HEK293T (cell line): ENCODE measurements at places on chromosomes 3 and 15.

DNA sequence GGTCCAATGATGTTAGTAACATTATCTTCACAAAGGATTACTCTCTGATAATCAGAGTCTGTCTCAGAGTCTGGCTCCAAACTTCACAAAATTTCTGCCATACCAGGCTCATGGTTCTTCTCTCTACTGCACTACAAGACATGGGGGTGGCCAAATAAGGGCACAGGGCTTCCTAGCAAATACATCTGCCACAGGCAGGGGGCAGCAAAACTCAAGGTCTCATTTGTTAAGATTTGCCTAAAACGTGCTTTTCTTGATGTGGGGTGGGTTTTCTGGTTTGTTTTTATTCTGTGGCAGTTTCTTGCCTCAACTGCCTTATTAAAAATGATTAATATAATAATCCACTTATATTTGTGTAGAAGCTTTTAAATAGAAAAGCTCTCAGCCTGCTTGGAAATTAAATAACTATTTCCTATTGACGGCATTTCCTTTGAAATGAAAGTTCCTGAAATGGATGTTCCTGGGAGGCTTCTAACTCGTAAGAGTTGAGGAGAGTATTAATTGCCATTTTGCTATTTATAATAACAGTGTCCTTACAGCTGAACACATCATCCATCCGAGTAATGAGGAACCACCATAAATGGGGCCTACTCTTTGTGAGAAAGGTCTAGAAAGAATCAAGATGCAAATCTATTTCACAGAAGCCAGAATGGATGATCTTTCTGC, 53.8 kb downstream of the SST start:
- peak; percentile 44 for DNase-seq

GRCh38 chr3:112114576-112115160, 18.4 kb downstream of the GCSAM start:
- no peak for DNase-seq

DNA sequence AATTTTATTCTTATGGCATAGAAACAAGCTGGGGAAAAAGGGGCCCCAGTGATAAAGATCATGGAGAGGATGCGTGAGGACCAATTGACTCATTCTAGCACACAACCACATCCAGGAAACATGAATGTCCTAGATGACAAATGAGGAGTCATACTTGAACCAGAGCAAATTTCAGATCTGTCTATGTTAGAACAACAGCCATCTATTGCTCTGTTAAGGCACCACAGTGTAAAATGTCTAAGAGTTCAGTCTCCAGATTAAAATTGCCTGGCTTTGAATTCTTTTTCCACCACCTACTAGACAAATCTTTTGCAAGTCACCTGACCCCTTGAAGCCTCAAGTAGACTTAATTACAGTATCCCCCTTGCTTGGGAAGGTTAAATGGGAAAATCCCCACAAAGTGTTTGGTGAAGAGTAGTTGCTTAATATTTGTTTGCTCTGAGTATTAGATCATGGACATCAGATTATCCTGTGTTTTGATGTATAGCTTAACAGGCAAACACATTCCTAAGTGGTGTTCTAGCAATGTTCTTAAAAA, 258.7 kb upstream of the TGFBR2 start:
- no peak for DNase-seq

GRCh38 chr3:81255463-81255862, 506.0 kb downstream of the GBE1 start:
- no peak for DNase-seq

DNA sequence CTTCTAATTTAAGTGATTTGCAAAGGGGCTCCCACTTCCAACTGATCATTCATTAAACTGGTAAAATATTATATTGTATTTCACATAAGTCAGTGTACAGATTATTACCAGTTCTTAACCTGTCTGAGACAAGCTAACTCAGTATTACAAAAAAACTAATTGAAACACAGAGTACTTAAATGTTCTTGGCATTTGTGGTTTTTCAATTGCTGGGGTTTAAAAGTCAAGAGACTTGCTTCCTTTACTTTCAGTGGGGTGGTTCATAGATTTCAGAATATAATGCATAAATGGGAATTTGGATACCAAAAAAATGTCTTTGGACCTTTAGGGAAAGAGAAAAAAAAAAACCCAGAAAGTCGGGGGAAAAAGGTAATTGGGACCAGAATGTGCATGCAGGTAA, 85.0 kb downstream of the ATP10A start:
- no peak for DNase-seq

DNA sequence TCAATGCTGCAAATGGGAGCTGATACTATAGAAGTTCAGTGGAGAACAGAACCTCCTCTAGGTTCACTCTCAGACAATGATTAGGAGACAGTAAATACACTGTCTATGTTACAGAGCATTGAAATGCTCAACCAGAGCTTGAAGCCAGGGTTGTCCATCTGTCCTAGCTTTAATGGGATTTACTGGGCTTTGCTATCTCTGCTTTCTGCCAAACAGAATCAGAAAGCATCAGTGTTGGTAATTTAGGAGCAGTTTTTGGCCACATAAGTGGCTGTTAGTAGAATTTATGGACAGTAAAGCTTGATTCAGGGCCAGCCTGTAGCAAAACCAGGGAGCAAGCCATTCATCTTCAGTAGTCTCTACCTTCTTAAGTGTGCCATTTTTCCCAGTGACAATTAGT, 396.3 kb downstream of the LSAMP start:
- DNase-seq = no peak

- DNase-seq = no peak
Measured at GRCh38 chr3:38317192-38317759, 29.3 kb upstream of the XYLB start.

DNA sequence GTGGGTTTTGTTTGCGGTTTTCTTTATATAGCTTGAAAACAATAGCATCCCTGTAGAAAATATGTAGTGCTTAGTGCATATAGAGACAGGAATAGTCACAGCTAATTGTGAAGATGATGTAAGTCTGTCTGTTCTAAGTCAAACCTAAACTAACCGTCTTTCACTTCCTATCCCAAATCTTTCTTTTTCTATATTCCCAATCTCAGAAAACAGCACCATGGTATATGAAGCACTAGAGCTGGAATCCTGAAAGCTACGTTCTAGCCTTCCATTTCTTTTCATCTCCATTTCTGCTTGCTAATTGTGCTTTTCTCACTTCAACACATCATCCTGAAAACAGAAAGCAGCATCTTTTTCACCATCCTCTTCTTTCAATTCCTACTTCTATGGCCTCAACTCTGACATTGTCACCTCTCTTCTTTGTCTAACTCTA, 1235.5 kb downstream of the ROBO2 start:
- DNase-seq = no peak

GRCh38 chr3:194973366-194974000, 287.8 kb downstream of the FAM43A start:
- DNase-seq = no peak
